ENCODE measurements at places on chromosomes 12 and 14.
A peak's percentile ranks its signal among the peaks of the same experiment; 100 is the strongest.

GRCh38 chr14:72709916-72710611, 183.8 kb downstream of the DPF3 start:
- DNase-seq: no peak

- DNase-seq: no peak
These were observed 507.4 kb upstream of the TMPO start for GRCh38 chr12:98007963-98008362.

DNA sequence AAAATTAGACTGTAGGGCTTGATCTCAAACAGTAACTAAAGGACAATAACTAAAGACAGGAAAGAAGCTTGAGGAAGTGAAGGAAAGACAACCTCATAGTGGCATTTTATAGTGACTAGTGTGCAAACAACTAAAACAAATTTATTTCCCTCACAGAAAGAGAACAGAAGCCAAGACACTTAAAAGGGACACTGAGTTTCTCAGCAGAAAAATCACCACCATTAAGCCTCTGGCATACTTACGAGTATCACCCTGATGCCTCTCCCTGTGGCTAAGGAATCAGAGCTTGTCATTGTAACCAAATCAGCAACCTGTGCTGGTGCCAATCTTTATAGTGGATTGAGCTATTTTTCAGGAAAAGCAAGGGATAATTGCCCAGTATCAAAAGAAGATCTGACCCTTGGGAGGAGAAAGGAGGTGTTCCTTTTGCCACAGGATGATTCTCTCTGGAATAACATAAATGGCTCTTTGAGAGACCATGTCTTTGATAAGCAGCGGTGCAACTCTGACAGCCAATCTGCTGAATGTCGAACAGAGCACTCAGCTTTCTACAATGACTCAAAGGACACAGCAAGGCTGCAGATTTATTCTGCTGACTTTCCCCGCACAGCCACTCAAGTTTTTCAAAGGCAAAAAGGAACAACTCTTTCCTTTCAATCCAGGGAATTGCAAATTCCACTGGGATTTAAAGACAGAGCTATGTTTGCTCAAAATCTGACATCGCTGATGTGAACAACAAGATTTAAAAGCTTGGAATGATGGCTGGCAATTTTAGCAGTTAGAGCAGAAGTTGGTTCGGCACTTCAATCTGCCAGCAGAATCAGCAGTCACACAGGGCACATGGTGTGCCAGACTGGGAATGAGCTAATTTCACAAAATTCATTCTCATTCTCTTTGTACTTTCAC, 34.6 kb downstream of the ATF7 start:
- DNase-seq: no peak

- no peak for DNase-seq
These were observed 1317.0 kb downstream of the TMEM121 start for GRCh38 chr14:106843386-106843785.

- DNase-seq: no peak
These were observed at the start of gene REM2 for GRCh38 chr14:22883173-22883976. TSS of gene REM2 (plus strand) at chr14:22883222. CDS start at chr14:22883288, 66 bp downstream.

- DNase-seq: no peak
These were observed 349.2 kb upstream of the LMO3 start for GRCh38 chr12:16955083-16955657.

GRCh38 chr12:88733008-88733407, 152.7 kb upstream of the KITLG start:
- no peak for DNase-seq

GRCh38 chr12:94144781-94145180, 3.6 kb upstream of the PLXNC1 start:
- no peak for DNase-seq

DNA sequence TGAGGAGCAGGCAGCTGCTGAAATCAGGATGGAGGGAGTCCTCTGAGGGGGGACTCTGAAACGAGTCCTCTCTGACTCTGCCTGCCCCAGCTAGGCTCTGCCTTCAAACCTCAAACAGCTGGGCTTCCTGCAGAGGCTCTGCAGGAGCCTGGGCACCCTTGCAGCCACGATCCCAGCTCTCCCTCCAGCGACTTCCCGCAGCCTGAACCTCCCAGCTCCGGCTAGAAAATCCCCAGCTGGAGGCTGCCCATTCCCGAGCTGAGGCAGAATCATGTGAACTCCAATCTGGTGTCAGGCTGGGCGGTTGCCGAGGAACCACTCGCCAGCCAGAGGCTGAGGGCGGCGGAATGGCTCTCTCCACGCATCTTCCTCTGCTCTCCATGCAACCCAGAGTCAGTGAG, at the start of gene GPR68:
Gene GPR68 (minus strand): TSS at position 204 of the 401 bp plus-strand sequence. CDS start 9,654 bp downstream, outside the sequence.
- DNase-seq: peak; percentile 24

GRCh38 chr12:122995503-122996187, 15.2 kb downstream of the ARL6IP4 start:
- DNase-seq: no peak

DNA sequence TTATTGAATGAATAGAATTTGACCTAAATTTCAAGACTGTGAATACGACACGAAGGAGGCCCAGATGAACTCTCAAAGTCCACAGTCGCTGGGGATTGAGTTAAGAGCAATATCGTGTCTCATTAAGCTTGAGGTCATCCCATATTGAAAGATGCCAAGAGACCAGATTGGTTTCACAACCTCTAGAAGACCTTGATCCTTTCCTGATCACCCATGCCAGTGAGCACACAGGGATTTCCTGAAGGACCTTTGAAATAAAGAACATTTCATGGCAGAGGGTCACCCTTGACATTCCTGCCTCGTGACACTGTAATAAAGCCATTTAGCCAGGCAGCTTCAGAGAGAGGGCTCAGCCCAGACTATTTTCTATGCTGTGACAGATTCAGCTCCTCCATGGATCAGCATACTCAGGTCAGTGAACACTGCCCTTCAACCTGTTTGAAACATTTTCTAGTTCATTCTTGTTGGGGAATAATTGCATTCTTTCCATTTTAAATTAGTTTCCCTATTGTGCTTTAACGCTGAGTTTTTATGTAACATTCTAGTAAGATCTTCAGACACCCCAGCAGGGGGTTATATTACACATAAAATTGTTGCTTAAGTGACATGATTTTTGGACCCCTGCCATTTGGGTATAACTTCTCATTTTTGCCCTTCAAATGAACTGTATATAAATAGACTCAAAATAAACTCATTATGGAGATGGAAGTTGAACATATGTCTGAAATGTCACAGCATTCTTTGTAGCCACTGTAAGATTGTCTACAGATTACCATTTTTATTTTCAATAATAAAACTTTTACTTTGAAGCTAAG, 213.2 kb downstream of the C12orf50 start:
- no peak for DNase-seq

- no peak for DNase-seq
These were observed 34.0 kb upstream of the NFYB start for GRCh38 chr12:104171785-104172569.

- DNase-seq: peak; percentile 81
These were observed 17.1 kb downstream of the POMT2 start for GRCh38 chr14:77303417-77304156.

DNA sequence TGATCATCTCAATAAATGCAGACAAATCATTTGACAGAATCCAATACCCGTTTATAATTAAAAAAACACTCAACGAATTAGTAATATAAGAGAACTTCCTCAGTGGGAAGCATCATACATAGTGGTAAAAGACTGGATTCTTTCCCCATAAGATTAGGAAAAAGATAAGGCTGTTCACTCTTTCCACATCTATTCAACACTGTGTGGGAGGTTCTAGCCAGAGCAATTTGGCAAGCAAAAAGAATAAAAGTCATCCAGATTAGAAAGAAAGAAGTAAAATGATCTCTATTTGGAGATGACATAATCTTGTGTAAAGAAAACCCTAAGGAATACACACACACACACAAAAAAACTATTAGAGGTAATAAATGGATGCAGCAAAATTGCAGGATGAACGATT, 38.4 kb downstream of the YEATS4 start:
- DNase-seq: no peak

DNA sequence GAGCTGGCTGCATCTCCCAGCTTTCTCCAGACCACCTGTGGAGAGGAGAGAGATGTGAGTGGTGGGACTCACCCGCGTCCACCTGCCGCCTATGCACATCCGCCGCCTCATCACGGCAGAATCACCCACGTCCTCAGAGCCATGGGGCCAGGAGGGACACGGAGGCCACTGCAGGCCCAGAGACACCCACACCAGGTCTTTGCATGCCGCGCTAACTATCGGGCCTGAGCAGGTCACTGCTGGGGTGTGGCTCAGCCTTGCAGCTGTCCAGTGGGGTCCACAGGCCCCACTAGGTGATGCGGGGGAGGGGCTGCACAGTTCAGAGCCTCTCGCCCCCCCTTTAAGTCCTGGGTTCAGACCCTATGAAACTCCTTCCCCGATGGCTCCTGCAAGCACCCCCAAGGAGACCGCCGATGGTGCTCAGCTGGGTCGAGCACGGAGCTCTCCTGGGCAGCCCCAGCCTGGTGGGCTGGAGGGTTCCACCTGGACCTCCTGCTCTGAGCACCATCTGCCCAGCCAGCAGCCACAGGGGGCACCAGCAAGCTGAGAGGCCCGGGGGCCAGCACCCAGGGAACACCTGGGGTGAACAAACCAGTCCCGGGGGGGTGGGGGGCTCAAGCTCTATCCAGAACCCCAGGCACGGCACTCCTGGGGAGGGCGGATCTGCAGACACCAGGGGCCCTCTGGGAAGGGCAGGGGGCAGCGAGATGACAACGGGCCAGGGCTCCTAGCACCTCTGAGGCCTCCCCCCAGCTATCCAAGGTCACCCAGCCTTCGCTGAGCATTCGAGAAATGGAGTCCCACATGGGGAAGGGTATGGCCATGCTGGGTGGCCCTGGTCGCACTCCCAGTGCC, 34.3 kb downstream of the CCNK start:
- no peak for DNase-seq

DNA sequence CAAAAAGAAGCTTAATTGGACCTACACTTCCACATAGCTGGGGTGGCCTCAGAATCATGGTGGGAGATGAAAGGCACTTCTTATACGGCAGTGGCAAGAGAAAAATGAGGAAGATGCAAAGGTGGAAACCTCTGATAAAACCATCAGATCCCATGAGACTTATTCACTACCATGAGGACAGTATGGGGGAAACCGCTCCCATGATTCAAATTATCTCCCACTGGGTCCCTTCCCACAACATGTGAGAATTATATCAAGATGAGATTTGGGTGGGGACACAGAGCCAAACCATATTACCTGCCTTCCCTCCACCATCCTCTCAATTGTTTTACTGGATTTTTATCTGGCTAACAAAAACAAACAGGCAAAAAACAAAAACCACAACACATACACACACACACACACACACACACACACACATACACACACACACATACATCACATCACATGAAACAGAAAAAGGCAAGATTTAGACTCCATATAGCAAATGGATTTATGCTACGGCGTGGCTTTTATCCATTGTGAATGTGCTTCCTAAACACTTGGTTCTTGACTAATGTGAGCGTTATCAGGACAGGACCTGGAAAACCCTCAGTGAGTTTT, 66.7 kb downstream of the ZFP36L1 start:
- no peak for DNase-seq

- DNase-seq: no peak
These were observed 49.2 kb downstream of the SYNE3 start for GRCh38 chr14:95467232-95467631.

GRCh38 chr14:69355607-69356281, 42.4 kb downstream of the ERH start:
- DNase-seq: no peak

DNA sequence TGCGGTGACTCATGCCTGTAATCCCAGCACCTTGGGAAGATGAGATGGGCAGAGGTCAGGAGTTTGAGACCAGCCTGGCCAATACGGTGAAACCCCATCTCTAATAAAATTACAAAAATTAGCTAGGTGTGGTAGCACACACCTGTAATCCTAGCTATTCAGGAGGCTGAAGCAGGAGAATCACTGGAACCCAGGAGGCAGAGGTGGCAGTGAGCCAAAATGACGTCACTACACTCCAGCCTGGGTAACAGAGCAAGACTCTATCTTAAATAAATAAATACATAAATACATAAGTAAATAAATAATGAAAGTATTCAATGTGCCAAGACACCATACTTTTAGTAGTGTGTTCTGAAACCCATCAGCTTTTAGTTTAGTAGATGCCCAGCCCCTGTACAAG, 308.1 kb upstream of the FLRT2 start:
- DNase-seq: peak; percentile 1

DNA sequence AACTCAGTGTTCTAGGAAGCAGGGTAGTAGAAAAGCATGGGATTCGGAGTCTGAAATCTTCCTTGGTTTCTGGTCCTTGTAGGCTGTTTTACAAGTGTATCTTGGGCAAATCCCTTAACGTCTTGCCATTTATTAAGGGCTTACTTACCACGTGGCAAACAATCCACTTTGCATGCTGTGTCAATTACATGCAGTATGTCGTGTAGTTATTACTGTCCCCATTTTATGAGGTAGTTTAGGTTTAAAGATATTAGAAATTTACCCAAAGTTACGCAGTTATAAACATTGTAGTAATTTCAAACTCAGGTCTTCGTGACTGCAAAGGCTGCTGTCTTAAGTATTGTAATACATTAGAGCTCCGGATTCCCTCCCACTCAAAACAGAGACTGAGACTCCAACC, 1.5 kb upstream of the NOVA1 start:
- DNase-seq: no peak

DNA sequence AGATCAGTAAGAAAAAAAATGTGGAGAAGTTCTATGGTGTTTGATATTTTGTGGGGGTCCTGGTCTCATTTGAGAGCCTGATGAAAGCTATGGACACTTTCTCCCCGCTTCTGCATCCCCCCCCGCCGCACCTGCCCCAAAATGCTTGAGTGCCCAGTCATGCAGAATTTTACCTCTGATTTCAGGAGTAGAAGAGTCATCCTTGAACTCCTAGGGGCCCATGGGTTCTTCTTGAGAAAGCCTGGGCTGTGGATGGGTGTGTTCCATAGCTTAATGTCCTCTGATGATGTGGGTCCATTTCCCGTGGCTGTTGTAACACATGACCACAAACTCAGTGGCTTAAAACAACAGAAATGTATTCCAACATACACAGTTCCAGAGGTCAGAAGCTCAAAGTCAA, 248.8 kb upstream of the PWP1 start:
- no peak for DNase-seq

GRCh38 chr12:116074686-116075085, 202.8 kb downstream of the MED13L start:
- no peak for DNase-seq

DNA sequence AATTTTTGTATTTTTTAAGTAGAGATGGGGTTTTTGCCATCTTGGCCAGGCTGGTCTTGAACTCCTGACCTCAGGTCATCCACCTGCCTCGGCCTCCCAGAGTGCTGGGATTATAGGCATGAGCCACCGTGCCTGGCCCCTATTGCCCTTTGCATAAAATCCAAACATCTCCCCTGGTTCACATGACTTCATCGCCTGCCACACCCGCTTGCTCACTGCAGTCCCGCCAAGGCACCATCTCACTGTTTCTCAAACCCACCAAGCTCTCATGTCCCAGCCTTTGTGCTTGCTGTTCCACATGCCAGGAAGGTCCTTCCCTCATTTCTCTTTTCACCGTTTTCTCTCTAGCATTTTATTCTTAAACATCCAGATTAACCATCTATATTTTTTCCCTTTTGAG, 9.7 kb downstream of the RHOF start:
- DNase-seq: no peak
